Stimulated activated CD4-positive, alpha-beta T cell treated with anti-CD3 and anti-CD28 coated beads, Interleukin-4, amount 100 ng/mL, for 4 hours (primary cell): ENCODE measurements at places on chromosomes 13 and 19.

- peak; percentile 53 for DNase-seq
These were observed at the start of gene ZNF878 for GRCh38 chr19:12052497-12053169. Gene ZNF878 (minus strand): TSS chr19:12052961. CDS start chr19:12052801, 160 bp downstream.

- DNase-seq = no peak
These were observed 21.8 kb downstream of the MCF2L start for GRCh38 chr13:112990783-112991182.

DNA sequence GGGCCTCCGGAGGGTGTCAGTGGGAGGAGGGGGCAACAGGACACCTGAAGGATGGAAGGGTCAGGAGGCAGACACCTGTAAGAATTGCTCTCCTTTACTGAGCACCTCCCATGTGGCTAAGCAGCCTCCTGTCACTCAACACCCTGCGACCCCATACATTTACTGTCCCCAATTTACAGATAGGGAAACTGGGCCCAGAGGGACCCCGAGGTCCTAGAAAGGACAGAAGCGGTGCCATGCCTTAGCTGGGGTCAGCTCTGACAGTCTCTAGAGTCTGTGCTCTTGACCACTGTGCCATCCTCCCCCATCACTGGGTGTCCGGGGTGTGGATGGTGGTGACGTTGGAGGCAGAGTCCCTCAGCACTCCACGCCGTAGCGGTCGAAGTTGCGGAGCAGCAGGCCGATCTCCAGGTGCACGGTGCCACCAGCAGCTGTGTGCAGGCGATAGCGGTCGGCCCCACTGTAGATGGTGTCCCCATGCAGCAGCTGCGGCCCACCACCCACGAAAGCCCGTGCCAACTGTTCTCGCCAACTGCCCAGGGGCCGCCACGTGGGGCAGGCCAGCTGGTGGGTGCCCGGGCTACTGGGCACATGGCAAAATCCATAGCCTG is 726 bp upstream of the TGFB1 start:
- no peak for DNase-seq

DNA sequence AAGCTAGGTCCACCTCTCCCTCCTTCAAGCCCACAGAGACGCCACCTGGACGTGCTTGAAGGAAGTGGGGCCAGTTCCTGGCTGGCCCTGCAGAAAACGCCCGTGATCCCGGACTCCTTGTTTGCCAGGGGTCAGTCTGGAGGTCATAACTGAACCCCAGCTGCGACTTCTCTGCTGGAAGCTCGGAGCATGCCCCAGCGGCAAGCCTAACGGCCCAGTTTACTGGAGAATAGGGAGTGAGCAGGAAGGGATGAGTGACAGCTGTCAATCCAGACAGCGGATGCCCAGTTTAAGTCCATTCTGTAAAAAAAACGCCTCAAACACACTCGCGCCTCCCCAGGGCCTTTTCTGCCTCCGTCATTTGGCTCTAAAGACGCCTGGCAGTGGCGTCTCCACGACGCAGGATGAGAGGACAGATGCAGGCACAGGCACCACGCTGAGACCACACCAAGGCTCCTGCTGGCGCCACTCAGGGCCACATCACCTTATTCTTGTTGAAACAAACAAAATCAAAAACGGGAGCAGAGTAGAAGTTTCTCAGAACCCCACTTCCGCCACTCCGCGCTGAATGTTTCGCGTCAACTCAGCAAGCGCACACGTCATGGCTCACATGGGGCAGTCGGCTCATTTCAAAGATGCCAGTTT is 57.6 kb downstream of the RASA3 start:
- no peak for DNase-seq

GRCh38 chr19:6765738-6766356 is 1.4 kb downstream of the SH2D3A start:
- no peak for DNase-seq

- no peak for DNase-seq
These were observed 193.2 kb upstream of the SOX1 start for GRCh38 chr13:111873676-111874178.

DNA sequence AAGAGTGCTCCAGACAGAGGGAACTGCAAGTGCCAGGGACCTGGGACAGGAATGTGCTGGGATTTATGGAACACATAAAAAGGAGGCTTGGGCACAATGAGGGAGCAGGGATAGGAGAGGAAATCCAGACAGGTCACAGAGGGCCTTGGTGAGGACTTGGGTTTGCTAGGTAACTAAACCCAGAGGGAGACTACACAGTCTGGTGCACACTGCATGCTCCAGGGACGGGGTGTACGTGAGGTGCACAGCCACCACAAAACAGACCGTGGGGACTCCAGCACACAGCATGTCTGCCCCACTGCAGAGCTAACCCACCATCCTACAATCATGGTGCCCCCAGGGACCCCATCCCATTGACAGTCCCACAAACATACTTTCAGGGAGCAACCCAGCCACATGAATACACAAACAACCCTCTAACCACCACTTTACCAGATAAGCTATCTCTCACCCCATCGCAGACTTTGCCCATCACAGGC is 5.5 kb upstream of the ZFP36 start:
- DNase-seq = no peak

- no peak for DNase-seq
These were observed 574 bp upstream of the GPX4 start for GRCh38 chr19:1103132-1103707.

GRCh38 chr13:44052780-44053184 is 173.1 kb downstream of the LACC1 start:
- DNase-seq = no peak

- DNase-seq = no peak
These were observed 977.3 kb downstream of the UQCRFS1 start for GRCh38 chr19:28235606-28236125.

DNA sequence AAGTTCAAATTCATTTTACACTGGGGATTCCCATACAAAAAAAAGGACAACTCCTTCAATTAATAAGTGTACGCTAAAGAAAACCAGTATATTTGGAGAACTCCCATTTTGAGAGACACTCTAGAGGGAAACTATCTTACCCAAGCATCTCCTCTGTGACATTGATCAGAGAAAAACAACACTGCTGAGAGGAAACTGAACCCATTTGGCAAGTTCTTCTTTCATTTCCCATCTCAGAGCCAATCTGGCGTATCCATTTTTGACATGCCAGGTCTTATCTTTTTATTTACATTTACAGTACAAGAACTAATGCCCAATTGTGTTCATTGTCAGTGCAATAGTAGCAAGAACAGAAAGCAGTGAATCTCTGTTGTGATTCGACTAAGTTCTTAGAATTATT is 30.1 kb downstream of the LIG4 start:
- DNase-seq = no peak

GRCh38 chr13:33639626-33640080 is 178.3 kb upstream of the RFC3 start:
- DNase-seq = peak; percentile 30

- no peak for DNase-seq
These were observed 264.5 kb downstream of the TDRD3 start for GRCh38 chr13:60661521-60661920.

- no peak for DNase-seq
These were observed 210.0 kb downstream of the IRS2 start for GRCh38 chr13:109576331-109576813.
